ENCODE measurements at places on chromosomes 2 and 18.

- DNase-seq: no peak
These were observed 450.2 kb downstream of the PLCL1 start for GRCh38 chr2:198254536-198255090.

DNA sequence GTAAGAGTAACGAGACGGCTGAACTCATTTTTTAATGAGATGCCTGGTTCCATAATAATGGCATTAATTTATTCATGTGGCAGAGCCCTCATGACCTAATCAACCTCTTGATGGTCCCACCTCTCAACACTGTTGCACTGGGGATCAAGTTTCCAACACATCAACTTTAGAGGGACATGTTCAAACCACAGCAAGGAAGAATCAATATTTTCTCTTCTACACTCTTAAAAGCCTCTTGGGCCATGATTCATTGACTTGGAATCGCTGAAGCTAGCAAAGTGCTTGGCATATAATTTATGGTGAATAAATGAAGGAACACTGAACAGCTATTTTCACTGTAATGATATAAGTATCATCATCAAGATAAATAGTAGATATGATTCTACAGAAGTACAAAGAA lies 333.0 kb downstream of the TNS1 start:
- no peak for DNase-seq

DNA sequence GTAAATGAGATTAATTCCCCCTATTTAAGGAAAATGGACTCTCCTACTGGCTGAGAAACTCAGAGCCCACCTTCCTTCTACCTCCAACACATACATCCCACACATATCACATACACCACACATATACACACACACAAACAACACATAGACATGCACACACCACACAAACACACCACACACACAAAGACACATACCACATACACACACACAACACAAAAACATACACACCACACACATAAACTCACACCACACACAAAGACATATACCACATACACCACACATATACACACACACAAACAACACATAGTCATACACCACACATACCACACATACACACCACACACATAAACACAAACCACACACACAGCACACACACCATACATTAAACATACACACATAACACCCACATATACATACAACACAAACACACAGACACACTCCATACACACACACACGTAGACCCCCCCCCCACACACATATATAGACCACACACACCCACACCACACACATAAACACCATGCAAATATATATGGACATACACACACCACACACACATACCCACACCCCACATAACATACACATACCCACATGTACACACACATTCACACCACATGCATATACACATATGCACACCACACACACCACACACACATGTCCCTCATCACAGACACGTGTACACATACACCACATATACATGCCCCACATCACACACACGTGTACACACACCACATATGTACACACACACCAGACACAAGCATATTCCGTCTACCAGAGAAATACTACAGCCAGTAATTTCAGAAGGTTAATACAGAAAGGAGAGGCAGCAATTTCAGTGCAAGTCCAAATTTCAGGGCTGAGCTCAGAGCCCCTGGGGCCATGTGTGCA lies 204.3 kb downstream of the SNTG2 start:
- no peak for DNase-seq

DNA sequence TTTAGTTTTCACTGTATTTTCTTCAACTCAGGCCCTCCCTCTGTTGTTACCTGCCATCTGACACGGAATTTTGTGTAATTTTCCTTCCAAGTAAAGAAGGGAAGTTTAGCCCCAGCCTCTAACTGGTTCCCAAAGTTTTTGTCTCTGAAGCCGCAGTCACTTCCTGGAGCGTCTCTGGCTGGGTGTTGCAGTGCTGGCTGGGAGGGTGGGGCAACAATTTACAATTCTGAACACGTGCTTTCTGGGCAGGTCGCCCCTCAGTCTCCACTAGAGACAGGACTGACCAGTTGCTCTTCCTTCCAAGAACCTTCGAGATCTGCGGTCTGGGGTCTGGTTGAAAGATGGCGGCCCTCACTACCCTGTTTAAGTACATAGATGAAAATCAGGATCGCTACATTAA lies 3.5 kb downstream of the CNDP2 start:
- DNase-seq: peak; percentile 31

- DNase-seq: no peak
These were observed 41.3 kb downstream of the TMEM18 start for GRCh38 chr2:635687-636621.

- no peak for DNase-seq
These were observed 226.1 kb upstream of the SH3BP4 start for GRCh38 chr2:234725528-234726264.

- DNase-seq: no peak
These were observed 46.2 kb downstream of the INHBB start for GRCh38 chr2:120391911-120392665.

DNA sequence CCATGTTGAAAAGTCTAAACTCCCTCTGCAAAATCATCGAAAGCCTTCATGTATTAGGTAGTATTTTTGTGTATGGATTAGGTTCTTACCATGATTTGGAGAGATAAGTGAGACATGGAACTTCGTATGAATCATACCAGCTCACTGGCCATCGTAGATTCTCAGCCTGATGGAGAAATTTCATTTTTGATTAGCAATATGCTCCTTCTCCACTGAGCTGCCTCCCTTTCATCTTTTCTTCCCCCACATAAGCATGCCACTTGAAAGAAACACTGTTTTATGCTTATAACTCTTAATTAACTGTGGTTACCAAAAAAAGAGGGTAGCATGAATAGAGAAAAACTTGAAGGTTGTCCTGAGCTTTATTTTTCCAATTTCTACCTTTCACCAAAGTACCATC lies 111.9 kb downstream of the NCK2 start:
- DNase-seq: no peak

DNA sequence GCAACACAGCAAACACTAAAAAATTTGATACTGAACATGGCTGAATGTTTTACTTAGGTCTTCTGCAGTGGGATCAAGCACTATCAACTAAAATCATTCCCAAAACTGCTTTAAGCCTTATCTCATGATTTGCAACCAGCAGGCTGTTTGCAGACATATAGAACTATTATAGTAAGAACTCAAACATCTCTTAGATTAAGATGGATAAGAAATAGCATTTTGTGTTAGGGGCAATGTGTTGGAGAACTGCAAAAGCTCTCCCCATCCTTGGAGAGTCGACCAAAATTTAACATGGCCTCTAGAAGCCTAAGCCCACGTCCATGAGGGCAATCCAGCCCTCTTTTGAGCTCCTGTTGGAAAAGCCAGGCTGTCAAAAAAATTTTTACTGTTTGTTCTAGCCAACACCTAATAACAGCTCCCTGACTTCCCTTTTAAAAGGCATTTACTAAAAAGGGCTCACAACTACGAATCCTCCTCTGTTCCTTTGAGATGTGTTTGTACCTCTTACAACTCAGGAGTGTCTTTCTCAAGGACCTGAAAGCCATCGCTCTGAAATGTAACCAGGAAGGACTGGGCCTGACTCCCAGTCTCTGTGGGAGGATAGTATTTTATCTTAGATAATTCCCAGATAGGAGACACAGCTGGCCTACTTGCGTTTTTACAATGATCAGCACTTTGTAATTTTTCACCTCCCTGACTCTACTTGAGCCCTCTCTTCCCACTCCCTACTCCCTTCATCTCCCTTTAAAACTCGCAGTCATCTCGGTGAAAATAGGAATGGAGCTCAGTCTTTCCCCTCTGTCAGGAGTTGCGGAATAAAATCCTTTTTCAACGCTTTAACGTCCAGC lies 1.4 kb downstream of the KRCC1 start:
- DNase-seq: peak; percentile 13

GRCh38 chr2:53913721-53914120 lies 54.0 kb upstream of the GPR75 start:
- DNase-seq: peak; percentile 87

- DNase-seq: no peak
These were observed 63.7 kb downstream of the COL4A3 start for GRCh38 chr2:227228061-227228667.

DNA sequence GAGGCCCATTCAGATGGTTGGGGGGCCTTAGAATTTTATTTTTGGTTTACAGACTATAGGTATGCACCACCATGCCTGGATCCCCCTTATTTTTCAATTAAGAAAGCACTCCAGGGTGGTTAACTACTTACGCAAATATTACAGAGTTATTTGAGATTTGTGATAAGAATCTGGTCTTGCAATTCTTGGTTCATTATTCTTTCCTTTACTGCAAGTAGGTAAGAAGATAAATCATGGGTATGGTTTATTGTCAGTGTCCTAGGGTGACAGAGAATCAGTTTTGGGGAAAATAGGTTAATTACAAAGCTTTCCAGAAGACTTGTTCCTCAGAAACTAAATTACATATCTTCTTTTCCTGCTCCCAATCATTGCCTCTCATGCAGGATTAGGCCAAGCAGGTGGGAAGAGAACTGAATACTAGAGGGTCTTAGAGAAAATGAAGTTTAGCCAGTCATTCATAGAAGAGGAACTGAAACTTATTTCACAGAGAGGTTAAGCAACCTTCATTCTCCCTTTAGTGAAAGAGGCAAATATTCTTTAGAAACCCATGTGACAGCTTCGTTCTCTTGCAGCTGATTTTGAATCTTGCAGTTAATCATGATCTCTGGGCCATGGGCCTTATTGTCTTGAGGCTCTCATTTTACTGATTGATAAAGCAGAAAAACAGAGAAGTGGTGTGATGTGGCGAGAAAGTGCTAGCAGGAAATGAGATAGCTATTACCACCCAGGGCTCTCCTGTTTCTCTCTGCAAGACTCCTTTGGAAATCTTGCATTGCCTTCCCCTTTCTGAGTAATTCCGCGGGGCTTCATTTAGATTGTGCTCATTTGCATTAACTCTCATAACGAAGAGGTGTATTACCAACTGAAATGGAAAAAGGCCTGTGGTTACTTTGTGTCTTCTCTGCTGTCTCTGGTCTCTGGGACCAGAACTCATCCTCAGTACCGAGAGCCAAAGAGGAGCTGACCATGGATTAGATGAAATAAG lies 44.8 kb upstream of the ARHGAP25 start:
- no peak for DNase-seq

DNA sequence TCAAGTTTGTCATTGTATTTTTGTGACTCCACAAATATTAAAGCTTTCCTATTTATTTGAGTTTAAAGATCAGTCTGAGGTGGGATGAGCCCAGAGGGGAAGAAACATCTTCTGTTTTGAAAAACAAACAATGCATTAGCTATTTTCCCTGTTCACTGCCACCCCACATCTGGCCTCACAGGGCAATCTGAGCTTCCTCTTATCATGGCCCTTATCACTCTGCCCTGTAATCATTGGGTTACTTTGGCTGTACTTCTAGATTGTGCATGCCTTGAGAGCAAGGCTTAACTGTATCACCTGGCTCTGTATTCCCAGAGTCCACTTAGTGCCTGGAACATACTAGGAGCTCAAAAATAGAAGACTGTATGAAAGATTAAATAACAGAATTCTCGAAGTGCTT lies 241.6 kb upstream of the NT5C1B start:
- DNase-seq: no peak

GRCh38 chr2:227462462-227462951 lies 9.4 kb upstream of the AGFG1 start:
- no peak for DNase-seq

All from choroid plexus epithelial cell (primary cell).